Cerebellar nuclear complex (tissue), 1 donor: ENCODE measurements at places on chromosomes 16 and 17.

DNA sequence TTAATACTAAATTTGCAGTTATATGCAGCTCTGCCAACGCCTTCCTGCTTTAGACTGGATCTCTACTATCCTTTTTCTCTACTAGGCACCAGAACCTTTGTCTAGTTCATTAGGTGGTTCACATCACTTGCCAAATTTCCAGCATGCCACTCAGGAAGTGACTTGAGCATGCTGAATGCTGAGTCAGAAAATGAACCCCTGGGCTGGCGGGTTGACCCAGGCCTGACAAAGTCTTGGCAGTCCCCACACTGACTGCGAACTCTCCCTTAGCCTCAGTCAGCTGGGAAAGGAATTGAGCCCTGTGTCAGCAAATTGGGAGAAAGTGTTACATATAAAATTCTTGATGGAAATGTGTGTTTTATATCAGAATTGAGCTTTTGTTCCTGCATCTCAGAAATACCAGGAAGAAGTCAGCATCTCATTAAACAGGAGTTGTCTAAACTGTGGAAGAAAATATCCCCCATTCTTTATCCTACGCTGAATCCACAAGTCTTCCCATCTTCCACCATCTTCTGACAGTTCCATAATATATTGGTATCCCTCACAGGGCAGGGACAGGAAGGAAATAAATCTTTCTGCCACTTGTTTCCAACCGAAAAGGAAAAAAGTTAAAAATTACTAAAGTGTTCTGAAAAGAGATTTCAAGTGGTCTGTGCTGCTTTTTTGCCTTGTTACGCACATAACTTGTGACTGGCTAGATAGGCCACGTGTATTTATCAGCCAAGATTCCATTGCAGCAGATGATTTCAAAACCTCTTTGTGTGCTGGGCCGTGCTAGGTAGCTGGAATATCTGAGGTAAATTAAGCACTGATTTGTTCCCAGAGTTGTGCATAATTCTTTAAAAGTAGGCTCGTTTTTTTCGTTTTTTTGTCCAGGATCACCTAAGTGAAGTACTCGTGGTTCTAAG lies 16.7 kb upstream of the SLC12A3 start:
- DNase-seq: no peak

DNA sequence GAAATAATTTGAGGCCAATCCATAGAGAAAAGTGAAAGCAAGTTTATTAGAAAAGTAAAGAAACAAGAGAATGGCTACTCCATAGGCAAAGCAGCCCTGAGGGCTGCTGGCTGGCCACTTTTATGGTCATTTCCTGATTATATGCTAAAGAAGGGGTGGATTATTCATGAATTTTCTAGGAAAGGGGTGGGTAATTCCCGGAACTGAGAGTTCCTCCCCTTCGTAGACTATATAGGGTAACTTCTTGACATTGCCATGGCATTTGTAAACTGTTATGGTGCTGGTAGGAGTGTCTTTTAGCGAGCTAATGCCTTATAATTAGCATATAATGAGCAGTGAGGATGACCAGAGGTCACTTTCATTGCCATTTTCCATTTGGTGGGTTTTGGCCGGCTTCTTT lies 4.4 kb downstream of the DHRS7B start:
- no peak for DNase-seq

DNA sequence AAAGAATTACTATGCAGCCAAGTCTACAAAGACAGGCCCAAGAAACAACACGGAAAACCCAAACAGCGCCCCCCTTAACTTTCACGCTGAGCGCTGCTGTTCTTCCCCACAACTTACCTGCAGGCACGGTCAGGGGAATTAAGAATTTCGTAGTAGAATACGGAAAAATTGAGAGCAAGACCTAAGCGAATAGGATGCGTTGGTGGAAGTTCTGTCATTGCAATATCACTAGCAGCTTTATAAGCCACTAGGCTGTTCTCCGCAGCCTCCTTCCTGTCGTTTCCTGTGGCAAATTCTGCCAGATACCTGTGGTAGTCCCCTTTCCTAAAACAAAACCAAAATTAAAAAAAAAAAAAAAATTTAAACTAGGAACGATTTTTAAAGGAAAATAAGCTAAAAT lies 39.0 kb downstream of the YWHAE start:
- DNase-seq: no peak

GRCh38 chr16:68257906-68258800 lies 6.2 kb upstream of the SLC7A6 start:
- DNase-seq: no peak

DNA sequence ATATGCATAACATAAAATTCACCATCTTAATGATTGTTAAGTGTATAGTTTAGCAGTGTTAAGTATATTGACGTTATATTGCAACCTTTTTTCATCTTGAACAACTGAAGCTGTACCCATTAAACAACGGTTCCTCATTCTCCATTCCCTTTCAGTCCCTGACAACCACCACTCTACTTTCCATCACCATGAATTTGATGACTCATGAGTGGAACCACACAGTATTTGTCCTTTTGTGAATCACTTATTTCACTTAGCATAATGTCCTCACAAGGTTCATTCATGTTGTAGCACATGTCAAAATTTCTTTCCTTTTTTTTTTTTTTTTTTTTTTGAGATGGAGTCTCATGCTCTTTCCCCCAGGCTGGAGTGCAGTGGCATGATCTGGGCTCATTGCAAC lies 46.0 kb downstream of the HOXB1 start:
- no peak for DNase-seq

- DNase-seq: no peak
These were observed 825.4 kb downstream of the KCNJ18 start for GRCh38 chr17:22517716-22518115.
